ENCODE measurements at places on chromosomes 6 and 20.
A peak's percentile ranks its signal among the peaks of the same experiment; 100 is the strongest.

DNA sequence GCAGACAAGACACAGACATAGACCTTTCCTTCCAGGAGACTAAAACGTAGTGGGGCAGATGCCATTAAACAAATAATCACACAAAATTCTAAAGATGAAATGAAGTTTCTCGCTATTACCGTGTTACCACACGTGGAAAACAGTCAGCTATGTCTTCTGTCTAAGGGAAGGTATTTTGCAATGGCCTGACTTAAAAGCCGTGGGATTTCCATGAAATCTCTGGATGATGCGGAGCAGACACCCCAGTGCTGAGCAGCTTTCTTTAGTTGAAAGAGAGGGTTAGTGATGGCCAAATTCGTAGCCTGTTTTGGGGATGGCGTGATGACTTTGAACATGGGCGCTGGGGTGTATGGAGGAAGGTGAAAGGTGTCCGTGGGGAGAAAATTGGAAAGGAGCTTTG lies 281.8 kb downstream of the NRN1 start:
- DNase-seq, result no peak

- no peak for DNase-seq
Observed at GRCh38 chr20:4546342-4546741, 175.4 kb upstream of the PRND start.

DNA sequence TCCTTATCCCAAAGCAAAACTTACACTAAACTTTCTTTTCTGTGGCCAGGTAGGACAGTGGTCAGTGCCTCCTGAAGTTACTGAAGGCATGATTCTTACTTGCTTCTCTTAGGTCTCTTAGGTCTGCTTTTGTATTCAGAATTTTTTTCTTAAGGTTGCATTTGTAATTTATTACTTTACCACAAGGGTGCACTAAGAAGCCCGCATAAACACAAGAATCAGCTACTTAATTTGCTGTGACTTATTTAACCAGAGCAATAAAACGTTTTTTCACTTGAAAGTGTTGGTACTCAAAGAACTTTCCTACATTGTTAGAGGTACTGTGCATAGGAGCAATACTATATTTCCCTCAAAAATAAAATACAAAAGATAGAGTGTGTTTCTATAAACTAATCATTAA lies 75.4 kb upstream of the LAMA2 start:
- DNase-seq, result peak; percentile 37

GRCh38 chr6:74606582-74607071 lies 599.2 kb downstream of the COL12A1 start:
- peak; percentile 78 for DNase-seq

DNA sequence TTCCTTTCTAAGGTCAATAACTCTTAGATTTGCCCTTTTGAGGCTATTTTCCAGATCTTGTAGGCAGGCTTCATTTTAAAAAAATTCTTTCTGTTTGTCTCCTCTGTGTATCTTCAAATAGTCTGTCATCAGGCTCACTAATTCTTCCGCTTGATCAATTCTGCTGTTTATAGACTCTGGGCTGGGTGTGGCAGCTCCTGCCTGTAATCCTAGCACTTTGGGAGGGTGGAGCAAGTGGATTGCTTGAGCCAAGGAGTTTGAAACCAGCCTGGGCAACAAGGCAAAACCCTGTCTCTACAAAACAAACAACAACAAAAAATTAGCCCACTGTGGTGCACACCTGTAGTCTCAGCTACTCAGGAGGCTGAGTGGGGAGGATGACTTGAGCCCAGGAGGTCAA lies 40.0 kb upstream of the SCP2D1 start:
- DNase-seq, result no peak

DNA sequence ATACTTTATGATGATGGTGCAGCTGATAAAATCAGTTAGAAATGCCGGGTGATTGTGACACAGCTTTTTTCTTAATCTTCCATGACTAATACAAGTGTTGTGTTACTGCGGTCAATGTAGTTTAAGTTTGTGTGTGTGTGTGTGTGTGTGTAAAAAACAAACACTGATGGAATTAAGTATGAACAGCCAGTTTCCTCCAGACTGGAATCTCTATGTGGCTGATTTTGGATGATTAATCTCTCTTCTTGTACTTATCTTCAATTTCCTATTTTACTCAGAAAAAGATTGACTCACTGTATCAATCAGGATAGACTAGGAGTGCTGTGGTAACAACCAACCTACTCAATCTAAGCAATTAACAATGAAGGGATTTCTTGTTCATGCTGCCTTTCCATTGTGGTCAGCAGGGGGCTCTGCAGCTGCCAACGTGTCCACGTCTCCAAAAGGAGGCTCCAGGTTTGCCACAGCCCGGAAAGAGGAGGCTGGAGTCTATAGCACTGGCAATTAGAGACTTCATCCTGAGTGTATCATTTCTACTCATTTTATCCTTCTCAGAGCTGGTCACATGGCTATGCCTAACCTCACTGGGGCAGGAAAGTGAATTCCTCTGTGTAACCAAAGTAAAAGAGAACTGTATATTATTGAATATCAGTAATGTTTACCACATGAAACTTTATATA lies 107.7 kb downstream of the CD109 start:
- DNase-seq, result peak; percentile 67

DNA sequence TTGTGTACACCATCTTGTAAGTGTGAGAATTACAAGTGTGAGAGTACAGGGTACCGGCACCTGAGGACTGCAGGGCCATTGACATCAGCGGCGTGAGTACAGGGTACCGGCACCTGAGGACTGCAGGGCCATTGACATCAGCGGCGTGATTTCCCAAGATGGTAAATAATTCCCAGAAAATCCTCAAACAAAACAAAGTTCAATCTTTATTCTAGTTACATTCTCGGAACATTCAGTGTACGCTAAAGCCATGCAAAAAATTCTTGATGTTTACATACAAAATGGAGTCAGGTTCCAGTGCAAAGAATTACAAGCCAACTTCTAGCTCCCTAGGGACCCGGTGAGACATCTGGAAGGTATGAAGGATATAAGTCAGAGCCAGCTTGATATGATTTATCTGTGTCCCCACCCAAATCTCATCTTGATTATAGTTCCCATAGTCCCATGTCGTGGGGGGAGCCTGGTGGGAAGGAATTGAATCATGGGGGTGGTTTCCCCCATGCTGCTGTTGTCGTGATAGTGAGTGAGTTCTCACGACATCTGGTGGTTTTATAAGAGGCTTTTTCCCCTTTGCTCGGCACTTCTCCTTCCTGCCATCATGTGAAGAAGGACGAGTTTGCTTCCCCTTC lies 172.7 kb downstream of the TTLL2 start:
- no peak for DNase-seq

DNA sequence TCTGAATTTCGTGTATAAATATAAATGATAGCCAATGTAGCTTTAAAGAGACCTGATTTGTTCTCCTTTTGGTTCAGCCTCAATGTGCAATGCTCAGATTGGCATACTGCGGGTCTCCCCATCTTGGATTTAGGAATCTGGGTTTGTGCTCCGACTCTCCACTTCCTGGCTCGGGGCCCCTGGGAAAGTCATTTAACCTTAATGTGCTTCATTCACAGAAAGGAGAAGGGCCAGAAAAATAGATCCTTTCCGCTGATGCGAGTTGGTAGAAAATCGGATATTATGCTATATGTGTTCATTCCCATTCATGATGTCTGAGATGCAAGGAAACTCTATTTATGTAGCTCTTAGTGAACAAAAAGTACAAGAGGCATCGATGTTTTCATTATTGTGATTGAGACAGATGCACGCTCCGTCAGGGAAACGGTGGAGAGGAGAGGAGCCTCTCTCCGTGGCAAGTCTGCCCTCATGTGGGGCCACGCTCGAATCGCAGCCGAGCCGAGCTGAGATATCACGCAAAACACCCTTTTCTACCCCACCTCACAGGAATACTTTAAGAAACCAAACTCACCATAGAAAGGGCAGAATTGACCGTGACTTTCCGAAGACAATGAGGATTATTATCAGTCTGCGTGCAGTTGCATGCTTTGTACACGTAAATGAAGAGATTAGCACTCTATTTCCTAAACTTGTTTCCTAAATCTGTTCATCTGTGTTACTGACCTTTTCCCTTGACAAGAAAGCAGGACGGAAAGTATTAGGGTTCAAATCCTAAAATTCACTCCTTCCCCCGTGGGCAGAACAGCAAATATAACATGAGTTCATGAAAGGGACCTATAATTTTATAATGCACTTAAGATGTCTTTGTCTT lies 136.6 kb downstream of the COL9A1 start:
- peak; percentile 80 for DNase-seq

GRCh38 chr6:7468382-7469081 lies 72.9 kb upstream of the DSP start:
- DNase-seq, result peak; percentile 89

GRCh38 chr6:169846286-169847056 lies 95.0 kb downstream of the ERMARD start:
- DNase-seq, result no peak

DNA sequence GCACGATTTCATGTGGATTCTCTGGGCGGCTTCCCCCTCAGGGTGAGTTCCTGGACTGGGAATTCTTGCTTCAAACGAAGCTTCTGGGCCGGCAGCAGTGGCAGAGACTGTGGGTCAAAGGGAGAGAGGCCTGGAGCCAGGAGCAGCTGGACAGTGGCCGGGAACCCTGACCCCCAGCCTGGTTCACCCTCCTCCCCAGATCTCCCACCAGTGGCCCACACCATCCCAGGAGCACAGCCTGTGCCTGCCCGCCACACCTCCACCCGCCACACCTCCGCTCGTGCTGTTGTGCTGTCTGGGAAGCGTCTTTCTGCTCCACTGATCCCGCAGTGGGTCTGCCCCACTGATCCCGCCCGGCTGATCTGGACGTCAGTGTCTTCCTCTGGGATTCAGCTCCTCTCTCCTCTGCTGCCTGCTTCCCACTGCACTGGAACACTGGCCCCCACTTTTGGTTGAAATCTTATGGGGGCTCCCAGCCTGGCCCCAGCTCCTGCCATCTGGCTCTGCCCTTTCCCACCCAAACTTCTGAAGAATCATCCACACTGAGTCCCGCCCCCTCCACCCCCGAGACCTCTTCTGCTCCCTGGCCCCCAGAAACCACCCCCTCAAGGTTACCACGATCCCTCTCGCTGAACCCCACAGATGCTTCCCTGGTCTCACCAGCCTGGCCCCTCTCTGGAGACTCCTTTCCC lies 9.8 kb downstream of the ZBP1 start:
- DNase-seq, result no peak

DNA sequence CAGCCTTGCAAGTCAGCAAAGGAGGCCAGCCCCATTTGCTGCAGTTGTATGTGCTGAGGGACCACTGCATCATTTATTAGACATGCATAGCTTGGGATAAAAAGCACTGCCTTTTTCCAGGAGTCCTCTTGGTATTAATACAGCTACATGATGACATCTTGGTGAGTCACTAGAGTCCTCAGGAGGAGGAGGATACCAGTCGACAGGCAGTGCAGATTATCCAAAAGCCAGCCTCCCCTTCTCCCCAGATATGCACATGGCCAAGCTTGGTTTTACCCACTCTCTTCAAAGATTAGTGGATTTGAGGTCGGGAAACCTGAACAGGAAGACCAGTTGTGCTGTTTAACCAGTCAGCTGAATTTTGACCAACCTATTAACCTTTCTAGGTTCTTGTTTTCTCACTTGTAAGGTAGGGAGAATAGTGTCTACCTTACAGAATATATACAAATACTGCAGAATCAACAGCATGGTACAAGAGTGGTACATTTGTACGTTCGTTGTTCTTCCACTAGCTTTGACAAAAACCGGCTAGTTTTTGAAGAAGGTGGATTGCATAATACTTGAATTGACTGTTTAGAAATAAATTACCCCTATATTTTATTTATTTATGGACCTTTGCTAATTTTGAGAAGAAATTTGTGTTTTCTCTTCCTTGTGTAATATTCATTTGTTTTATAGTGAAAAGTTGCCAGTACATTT lies 31.9 kb downstream of the VAPB start:
- peak; percentile 85 for DNase-seq

DNA sequence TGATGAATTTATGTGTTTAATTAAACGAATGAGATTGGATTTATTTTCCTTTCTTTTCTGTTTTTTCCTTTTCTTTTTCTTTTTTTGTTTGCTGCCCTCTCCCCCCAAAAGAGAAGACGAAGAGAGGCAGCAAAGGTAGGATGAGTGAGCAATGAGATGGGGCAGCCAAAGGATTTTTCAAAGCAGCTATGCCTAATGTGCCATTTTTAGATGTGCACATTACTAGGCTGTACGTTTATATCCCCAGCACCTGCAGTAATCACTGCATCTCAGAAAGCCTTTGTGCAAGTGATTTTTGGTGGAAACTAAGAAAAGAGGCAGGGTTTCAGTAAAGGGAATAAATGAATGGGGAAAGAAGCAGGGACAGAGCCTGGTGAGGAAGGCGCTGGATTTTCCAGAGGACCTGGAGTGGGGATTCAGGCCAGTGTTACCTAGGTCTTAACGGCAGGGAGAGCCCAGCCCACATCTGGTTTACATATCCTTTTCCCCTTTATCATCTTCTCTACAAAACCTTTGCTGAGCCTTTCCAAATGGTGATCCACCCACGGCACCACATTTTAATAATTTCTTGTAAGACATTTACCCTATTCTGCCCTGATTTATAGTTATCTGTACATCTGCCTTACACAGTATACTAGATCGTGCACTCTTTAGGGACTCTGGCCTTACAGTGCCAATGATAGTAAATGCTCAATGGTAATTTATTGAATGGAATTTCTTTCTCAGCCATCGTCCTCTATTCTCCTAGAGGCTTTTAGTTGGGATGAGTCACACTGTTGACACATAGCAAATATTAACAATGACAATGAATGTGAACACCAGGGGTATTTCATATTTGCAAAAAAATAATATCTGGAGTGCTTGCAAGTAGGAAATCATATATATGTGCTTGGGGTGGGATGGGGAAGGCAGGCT lies 38.3 kb upstream of the ATXN1 start:
- DNase-seq, result peak; percentile 40

DNA sequence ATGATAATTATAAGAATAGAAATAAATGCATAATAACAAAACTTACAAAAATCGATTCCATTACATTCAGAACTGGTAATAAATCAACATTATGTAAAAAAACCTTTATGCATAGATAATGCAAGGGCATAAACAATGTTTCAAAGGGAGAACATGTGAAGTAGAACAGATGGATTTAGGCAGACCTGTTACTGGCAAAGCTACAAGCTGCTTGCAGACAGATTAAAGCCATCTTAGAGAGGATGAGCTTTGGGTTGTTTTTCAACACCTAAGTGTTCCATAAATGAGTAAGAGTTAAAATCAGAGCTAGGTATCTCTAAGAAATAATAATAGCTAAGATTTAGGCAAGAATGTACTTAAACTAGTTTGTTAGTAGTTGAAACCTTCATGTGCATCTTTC lies 37.2 kb downstream of the SNAP25 start:
- DNase-seq, result no peak

DNA sequence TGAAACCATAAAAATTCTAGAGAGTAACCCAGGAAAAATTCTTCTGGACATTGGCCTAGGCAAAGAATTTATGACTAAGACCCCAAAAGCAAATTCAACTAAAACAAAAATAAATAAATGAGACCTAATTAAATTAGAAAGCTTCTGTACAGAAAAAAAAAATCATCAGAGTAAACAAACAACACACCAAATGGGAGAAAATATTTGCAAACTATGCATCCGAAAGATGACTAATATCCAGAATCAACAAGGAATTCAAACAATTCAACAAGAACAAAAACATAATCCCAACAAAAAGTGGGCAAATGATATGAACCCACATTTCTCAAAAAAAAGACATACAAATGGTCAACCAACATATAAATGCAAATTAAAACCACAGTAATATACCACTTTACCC lies 242.6 kb upstream of the CDYL start:
- no peak for DNase-seq

GRCh38 chr6:129046526-129046925 lies 163.6 kb downstream of the LAMA2 start:
- no peak for DNase-seq

GRCh38 chr20:48711696-48712464 lies 115.9 kb downstream of the PREX1 start:
- no peak for DNase-seq

GRCh38 chr6:142507065-142507464 lies 205.3 kb downstream of the ADGRG6 start:
- no peak for DNase-seq
